Foreskin melanocyte (primary cell): ENCODE measurements at places on chromosomes 6 and 20.

- no peak for DNase-seq
Observed at GRCh38 chr20:19185083-19185482, 27.4 kb upstream of the SLC24A3 start.

- no peak for DNase-seq
Observed at GRCh38 chr6:138577151-138577915, 78.0 kb upstream of the NHSL1 start.

GRCh38 chr6:19719691-19720128 is 117.5 kb upstream of the ID4 start:
- no peak for DNase-seq

- no peak for DNase-seq
Observed at GRCh38 chr20:61638802-61639585, 386.9 kb downstream of the CDH4 start.

GRCh38 chr6:111068109-111068865 is 19.0 kb upstream of the SLC16A10 start:
- DNase-seq: no peak
